ENCODE measurements at places on chromosomes 2 and 18.

DNA sequence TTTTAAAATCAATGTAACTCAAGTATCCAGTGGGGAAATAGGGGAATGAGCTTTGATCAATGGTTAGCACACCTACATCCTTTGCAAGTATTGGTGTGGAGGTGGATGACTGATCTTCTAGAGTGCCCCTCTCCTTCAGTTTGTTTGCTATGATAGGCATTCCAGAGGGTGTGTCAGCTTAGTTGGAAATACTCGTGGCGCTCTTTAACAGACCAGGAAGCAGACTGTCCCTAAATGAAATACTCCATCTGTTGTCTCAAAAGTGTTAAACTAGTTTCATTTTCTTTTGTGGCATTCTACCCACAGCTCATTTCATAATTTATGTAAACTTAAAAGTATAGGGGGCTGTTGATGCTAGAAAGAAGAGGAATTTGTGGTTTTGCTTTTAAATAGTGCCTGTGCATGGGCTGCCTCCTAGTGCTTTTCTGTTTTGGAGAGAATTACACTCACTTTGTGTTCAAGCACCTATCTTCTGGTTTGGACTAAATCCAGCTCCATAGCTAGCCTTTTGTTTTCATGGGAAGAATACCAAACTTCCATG lies 66.2 kb downstream of the STAT1 start:
- peak; percentile 75 for DNase-seq

DNA sequence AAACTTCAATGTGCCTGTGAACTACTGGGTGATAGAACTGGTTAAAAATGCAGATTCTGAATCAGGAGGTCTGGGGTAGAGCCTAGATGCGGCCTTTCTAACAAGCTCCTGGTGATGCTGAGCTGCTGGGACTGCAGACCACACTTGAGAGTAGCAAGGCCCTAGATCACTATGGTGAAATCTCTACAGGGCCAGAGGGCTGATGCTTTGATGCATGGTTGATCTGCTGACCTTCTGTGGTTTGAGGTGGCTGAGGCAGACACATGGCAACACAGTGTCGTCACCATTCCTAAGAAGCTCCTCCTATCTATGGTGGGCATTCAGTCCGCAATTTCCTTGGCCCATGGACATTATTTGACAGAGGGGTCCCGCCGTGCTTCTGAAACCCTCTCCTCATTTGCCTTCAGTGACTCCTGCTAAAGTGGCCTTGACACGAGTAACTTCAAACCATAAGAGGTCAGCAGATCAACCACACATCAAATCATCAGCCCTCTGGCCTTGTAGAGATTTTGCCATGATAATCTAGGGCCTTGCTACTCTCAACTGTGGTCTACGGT lies 19.8 kb downstream of the CCDC68 start:
- DNase-seq, result no peak

- DNase-seq, result no peak
These were observed 49.1 kb upstream of the PIK3C3 start for GRCh38 chr18:41905786-41906527.

DNA sequence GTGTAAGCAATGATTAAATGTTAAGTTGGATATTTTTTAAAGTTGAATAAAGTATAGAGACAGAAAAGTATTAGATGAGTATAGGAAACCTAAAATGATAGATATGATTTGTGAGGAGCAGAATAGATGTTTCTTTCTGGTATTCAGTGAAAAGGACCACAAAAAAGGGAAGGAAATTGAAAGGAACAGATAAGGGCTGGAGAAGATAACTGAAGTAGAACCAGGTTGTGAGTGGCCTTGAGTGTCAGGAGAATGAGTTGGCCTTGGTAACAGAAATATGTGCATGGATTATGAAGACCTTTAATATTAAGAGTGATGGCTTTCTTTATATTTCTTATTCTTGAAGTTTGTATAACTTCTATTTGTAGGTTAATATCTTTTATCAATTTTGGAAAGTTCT lies 543.5 kb downstream of the METTL4 start:
- no peak for DNase-seq

DNA sequence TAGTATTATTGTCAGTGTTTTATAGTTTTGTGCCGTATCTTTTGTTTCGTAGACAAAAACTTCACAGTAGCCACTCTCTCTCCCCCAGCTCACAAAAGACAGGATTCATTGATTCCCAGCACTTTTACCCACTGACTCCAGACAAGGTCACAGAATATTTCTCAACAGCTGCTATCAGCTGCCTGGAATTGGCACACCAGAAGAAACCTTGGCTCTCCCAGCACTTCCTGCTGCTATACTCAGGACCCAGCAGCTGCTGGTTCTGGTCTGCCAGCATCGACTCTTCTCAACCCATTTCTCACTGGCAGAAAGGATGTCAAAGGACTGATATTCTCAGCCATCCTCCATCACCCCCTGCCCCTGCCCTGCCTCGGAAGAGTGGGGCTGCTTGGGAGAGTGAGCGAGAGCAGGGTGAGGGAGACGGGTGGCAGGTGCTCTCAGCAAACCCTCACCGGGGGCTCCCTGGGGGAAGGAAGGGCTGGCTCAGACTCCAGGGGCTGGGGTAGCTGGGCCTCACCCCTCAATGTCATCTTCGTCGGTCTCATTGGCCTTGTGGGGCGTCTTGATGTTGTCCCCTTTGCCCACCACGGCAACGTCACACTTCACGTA lies 6.1 kb upstream of the OTOF start:
- no peak for DNase-seq

DNA sequence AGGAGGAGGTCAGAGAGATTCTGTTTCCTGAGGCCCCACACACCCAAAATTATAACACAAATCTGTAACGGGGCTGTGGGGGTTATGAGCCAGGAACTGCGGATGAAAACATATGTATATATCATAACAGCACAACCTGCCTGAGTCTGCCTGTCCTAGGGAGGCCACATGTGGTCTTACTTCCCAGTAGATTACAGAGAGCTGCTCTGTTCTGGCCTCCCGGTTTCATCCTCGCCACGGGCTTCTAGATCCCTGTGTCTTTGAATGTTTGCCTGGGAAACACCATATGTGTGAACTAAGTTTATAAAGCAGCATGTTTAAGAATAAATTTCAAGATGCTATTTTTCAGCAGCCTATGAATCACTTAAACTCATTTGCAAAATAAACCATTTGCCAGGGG lies 124.0 kb downstream of the TMEM200C start:
- no peak for DNase-seq

DNA sequence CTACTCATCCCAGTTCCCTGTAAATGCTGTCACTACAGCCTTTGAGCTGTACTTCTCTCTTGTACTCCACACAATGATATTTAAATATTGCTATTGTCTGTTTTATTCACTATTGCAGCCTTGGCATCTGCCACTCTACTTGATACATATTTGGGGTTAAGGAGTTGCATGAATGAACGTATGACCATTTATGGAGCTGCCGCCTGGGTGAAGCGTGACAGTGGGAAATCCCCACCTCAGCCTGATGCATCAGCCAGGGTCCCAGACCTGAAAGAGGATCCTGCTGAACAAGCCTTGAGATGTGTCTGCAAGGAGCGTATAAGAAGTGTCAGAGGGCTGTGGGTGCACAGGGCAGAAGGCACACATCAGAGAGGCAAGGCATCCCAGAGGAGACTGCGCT lies 39.1 kb downstream of the MRPL35 start:
- no peak for DNase-seq

GRCh38 chr2:42244520-42244919 lies 75.4 kb downstream of the EML4 start:
- no peak for DNase-seq

DNA sequence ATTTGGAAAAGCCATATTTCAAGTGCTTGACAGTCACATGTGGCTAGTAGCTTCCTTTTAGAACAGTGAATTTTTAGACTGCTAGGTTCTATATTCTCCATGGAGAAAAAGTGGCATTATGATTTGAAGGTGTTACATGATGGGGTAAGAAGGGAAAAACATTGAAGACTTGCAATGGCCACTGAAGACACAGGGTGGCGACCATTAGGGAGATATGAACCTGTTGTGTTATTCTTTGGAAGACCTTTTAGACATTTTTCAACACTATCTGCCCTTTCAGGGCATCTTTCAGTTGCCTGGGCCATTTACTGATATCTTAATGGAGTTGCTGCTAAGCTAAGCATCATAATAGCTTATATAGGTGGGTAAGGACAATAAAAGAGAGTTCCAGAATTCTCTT lies 1387.2 kb downstream of the SUCLG1 start:
- no peak for DNase-seq

GRCh38 chr2:42804338-42804737 lies 12.0 kb upstream of the HAAO start:
- no peak for DNase-seq

DNA sequence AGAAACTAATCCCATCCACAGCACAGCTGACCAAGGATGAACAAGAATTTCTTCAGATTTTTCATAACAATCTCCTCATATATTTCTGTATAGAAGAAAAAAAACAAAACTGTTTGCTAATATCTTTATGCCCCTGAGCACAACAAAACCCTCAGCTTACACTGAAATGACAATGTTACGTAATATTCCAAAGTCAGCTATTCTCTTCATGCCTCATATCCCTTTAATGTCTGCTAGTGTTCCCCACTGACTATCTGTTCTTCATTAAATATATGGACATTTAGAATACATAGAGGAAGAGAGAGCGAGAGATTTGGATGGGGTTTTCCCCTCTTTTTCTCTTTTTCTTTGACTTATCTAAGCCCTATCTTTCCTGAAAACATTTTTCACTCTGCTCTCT lies 87.9 kb upstream of the GULP1 start:
- no peak for DNase-seq

DNA sequence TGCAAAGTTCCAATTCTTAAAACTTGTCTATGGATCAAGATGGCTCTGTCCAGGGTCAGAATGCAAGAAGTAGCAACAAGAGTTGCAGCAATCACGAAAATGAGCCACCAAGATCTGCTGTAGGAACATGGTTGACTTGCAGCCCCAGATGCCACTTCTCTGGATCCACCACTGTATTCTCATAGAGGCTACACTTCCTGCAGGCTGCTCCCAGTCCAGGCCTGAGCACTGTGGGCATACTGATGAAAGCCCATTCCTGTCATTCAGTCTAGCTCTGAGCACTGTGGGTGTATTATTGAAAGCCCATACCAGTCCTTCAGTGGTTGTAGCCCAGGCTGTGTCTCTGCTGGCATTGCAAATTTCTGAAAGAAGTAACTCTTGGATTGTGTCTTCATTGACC lies 213.9 kb upstream of the AGAP1 start:
- no peak for DNase-seq

GRCh38 chr2:239920693-239921365 lies 104.3 kb downstream of the NDUFA10 start:
- DNase-seq, result no peak

GRCh38 chr2:104378853-104379374 lies 475.0 kb upstream of the POU3F3 start:
- no peak for DNase-seq

DNA sequence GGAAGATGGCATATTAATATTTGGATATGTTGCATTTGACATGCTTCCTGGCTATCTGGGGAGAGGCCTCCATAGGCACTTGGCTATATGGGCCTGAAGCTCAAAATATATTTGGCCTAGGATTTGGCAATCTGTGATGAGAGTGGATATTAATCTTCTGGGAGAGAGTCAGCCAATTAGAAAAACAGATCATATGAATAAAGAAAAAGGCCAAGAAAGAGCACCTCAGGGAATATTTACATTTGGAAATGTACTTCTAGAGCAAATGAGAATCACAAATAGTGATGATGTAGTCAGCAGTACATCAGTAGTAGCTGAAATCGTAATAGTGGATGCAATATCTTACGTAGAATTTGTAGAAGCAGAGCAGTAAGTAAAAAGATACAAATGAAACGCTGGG lies 277.0 kb downstream of the CTNNA2 start:
- no peak for DNase-seq

- DNase-seq, result no peak
These were observed 99.7 kb upstream of the CRIM1 start for GRCh38 chr2:36255863-36256262.

DNA sequence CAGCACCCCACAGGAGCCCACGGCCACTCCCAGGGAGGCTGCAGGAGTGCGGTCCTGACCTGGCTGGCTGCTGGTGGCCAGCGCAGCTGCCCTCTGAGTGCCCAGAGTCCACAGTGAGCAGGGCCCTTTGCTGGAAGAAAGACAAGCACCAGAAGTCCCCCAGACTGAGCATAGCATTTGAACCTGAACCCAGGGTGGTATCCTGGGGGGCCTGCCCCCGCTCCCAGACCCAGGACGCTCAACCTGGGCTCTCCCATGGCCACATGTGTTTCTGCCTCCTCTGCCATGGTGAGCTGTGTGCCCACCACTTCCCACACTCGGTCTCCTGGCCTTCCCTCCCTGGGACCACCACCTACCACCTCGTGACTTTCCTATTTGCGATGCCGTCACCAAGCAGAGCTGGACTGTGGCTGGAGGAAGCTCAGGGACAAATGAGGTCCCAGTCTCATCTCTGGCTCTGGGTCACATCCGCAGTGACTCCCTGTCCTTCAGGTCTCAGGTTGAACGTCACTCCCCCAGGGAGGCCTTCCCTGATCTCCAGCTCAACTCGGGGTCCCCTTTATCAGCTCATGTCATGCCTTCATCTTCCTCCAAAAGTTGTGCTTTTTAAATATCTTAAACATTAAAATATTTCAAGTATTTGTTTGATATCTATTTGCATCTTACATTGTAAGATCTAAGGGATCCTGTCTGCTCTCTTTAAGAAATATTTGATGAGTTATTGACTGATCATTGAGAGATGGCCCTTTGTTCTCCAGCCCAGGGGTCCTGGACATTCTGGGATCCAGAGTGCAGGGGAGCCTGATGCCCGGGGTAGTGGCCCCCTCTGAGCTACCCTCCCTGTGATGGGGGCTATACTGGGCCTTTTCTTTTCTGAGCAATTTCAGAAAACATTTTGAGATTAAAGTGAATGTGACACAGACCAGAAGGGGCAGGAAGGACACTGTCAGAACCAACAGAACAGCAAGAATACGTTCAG lies 16.4 kb upstream of the GPR55 start:
- no peak for DNase-seq

DNA sequence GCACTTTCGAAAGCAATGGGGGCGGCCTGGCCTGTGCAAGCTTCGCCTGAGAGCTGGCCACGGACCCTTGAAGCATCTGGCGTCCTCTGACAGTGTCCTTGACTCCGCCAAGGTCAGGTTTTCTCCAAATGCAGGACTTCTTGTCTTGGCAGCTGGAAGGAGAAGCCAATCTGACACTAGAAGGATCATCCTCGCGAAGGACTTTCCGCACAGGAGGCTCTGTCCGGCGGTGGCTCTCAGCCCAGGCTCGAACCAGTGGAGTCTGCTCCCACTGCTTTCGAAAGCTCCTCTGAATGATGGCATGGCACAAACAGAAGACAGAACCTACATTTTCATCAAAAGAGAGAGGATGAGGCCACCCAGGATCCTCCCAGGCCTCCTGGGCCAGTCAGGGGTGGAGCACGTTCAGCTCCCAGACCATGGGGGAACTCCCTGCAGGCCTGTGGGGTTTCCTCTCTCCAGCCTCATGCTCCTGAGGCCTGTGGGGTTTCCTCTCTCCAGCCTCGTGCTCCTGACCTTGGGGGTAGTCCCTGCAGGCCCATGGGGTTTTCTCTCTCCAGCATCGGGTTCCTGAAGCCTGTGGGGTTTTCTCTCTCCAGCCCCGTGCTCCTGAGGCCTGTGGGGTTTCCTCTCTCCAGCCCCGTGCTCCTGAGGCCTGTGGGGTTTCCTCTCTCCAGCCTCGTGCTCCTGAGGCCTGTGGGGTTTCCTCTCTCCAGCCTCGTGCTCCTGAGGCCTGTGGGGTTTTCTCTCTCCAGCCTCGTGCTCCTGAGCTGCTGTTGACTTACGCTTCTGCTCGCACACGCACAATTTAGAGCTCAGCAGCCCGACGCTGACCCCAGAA lies 396.5 kb upstream of the SALL3 start:
- no peak for DNase-seq
